ENCODE measurements at places on chromosomes 3 and 15.

DNA sequence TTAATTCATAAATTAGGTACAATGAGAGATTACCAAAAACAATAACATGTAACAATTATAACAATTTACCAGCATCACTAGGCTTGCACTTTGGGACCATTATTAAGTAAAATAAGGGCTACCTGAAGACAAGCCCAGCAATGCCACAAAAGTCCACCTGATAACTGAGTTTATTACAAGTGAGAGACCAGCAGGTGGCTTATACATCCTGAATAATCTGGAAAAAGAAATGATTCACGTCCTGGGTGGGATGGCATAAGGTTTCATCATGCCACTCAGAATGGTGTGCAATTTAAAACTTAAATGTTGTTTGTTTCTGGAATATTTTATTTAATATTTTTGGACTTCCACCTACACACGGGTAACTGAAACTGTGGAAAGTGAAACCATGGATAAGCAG lies 1287.1 kb upstream of the GBE1 start:
- DNase-seq: no peak

GRCh38 chr3:22231061-22231460 lies 480.1 kb upstream of the ZNF385D start:
- DNase-seq: no peak

- DNase-seq: no peak
These were observed 361.1 kb downstream of the ERC2 start for GRCh38 chr3:56107157-56107556.

DNA sequence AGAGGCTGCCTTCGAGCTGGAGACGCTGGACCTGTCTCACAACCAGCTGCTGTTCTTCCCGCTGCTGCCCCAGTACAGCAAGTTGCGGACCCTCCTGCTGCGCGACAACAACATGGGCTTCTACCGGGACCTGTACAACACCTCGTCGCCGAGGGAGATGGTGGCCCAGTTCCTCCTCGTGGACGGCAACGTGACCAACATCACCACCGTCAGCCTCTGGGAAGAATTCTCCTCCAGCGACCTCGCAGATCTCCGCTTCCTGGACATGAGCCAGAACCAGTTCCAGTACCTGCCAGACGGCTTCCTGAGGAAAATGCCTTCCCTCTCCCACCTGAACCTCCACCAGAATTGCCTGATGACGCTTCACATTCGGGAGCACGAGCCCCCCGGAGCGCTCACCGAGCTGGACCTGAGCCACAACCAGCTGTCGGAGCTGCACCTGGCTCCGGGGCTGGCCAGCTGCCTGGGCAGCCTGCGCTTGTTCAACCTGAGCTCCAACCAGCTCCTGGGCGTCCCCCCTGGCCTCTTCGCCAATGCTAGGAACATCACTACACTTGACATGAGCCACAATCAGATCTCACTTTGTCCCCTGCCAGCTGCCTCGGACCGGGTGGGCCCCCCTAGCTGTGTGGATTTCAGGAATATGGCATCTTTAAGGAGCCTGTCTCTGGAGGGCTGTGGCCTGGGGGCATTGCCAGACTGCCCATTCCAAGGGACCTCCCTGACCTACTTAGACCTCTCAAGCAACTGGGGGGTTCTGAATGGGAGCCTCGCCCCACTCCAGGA lies 21.1 kb downstream of the NRROS start:
- no peak for DNase-seq

DNA sequence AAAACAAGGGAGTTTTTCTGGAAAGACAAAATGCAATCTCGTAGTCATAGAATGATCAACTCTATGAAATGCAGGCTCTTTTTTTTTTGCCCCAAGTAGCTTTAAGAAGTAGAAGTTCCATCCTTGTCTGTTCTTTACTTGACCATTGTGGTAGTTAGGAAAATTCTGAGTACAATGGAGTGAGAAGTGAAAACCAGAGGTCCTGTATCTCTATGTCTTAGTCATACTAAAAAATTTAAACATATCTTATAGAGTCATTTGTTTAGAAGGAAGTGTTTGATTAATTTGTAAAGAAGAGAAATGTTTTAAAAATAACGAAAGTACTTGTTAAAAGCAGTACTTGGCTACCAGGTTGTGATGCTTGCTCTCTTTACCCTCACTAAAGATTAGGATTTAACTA lies 52.4 kb downstream of the PRKCI start:
- DNase-seq: no peak

DNA sequence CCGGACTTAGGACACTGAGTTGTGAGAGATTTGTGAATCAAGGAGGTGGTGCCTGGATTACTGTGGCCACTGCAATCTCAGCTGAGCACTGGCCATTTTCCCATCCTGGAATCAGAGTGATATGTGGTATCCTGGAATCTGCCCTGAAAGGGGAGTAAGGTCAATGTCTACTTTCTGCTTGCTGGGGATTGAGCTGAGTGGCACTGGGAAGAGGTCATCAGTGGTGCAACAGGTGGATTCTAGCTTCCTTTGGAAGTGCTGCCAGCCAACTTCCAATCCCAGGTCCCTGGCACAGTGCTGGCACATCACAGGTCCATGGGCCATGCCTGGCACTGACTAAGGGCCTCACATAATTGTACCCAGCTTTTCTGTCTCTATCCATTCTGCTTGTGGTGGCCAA lies 20.6 kb upstream of the TSEN2 start:
- no peak for DNase-seq

GRCh38 chr3:123692671-123693070 lies 107.8 kb upstream of the HACD2 start:
- no peak for DNase-seq

- no peak for DNase-seq
These were observed 325.0 kb downstream of the FOXP1 start for GRCh38 chr3:71258526-71258925.

GRCh38 chr3:161100994-161101393 lies 4.2 kb downstream of the B3GALNT1 start:
- no peak for DNase-seq

DNA sequence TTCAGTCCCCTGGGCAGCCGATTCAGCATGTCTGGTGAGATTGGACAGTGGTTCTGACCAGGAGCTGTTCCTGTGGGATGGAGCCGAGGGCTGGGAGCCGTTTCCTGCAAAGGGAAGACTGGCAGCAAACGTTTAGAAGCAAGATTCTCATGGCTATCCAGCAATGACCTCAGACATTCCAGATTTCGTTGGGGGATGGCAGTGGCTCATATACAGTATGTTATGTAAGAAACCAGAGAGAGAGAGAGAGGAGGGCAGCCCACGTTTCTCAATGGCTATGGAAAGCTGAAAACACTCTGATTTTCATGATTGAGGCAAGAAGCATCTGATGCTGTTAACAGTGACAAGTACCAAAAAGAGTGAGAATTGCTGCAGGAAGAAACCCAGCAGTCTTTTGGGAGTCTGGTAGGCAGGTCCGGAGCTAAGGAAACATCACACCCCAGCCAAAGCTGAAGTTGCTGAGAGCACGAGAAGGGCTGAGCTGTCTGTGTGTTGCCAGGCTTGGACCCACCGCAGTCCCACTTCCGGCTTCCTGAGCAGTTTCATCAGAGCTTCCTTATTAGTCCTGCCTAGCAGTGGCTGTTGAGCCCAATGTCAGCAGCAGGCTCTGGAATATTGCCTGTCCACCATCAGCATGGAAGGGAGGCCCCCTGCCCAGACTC lies 25.6 kb upstream of the VPS8 start:
- DNase-seq: peak; percentile 36

- DNase-seq: no peak
These were observed 78.0 kb upstream of the KCNH8 start for GRCh38 chr3:19070325-19070724.

DNA sequence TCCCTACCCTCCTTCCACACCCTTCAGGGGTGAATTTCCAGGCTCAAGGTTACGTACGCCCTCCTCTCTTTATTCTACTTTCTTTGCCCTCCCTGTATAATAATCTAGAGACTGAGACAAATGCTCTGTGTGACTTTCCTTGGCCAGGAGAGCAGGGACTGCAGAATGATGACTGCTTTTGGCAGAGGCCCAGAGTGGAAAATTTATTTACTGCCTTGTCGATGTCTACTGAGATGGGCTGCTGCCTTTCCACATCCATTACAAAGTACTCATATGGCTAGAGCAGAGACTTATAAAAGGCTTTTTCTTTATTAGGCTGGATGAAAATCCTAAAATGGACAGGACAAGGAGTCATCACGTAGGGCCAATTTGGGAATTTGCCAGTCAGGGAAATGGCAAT lies 576.2 kb downstream of the TUSC7 start:
- no peak for DNase-seq

GRCh38 chr3:56260262-56260661 lies 208.0 kb downstream of the ERC2 start:
- no peak for DNase-seq

DNA sequence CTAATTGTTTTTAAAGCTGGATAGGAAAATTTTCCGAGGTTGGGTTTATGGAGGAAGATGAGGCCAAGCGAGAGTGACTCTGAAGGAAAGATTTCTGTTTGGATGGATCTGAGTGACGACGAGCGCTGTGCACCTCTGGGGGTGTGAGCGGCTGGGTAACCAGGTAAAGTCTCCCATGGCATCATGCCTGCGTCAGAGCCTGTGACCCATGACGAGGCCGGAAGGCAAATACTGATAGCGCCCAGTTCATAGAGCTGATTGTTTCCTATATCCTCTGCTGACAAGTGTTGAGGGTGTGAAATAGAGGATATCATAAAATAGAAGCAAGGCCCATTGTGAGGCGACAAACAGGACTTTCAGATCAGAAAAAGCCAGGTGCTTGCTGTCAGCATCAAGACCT lies 33.7 kb upstream of the MAGEF1 start:
- no peak for DNase-seq

DNA sequence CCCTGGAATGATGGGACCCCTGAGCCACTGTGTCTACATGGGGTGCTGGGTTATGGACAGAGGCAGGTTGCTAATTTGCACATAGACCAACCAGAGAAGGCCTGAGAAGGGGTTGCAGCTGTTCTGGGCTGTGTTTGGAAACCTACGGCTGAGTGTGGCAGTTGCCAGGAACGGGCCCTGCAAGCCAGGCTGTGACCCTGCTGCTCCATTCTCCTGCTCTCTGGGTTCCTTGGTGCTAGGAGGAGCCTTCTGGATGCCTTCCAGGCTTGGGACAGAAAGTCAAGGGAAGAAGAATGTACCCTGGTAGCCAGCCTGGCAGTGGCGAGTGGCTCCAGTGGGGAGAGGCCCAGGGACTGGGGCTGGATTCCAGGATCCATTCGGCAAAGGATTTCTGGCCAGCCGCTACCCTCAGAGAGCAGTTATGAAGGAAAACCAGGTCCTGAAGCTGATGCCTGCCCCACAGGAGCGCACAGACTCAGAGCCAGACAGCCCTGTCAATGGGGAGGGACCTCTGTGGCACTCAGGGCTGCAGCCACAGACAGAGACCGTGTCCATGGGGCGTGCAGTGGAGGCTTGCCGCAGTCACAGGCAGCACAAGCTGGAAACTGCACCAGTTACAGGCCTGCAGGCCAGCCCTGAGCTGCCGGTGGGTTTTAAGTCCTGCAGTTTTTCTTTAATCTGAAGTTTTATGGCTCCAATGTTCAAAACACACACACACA lies 55.1 kb upstream of the ACAD9 start:
- DNase-seq: no peak

DNA sequence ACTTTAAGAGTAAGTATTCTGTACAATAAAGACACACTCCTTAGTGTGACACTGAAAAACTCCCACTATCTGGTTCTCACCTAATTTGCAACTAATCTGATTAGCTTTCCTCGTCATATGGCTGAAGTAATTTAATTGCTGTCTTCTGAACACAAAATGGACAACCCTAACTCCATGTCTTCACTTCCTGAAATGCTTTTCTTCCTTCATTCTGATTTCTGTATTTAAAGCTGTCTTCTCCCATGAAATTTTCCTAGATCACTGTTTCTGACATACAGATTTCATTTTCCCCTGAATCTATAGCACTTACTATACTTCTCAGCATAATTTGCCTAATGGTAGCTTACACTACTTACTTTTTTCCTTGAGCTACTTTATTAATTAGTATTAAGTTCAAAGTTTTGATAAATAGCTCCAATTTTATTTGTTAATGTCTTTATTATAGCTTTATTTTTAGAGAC lies 6.3 kb downstream of the CCPG1 start:
- DNase-seq: no peak

- no peak for DNase-seq
These were observed 32.1 kb downstream of the CLDN18 start for GRCh38 chr3:138042043-138042442.

DNA sequence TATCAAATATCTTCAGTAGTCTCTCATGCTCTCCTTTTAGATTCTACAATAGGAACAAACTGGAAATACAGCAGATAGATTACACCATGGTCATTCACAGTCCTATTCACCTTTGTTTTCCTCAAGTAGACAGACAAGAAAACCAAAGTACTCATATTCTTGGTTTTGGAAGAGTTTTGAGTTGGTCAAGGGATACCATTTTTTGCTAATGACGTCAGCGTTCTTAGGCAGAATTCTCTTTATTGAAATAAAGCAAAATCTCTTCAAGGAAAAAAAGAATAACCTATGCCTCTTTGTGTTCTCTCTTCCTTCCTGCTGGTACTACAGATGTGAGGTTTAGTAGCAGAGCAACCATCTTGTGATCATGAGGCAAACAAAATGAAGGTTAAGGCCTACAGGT lies 268.3 kb upstream of the PDZRN3 start:
- DNase-seq: no peak

Data from KG1 (cell line).